Glomerular endothelial cell (primary cell): ENCODE measurements at places on chromosomes 5 and 9.

- DNase-seq, result peak; percentile 50
These were observed 60.2 kb downstream of the FBXO38 start for GRCh38 chr5:148443998-148444397.

DNA sequence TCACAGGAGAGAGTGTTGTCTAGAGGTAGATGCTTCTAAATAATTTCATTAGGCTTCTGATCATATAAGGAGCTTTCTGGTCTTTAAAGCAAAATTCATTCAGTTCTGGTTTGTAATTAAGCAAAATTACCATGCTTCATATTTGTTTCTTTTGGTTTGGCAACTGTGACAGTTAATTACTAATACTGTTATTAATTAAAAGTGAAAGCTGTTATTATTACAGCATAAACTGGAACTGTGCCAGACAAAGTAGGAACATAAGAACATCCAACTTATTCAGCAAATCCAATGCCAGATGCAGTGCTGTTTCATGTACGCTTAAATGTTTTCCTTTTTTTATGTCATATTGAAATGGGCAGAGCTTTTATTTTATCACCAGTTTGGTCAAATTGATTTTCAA, 70.4 kb upstream of the DAB2 start:
- no peak for DNase-seq

- DNase-seq, result no peak
These were observed 34.3 kb upstream of the FSD1L start for GRCh38 chr9:105413525-105413924.

GRCh38 chr5:150640311-150641005, at the start of gene SYNPO:
Gene SYNPO, plus strand, starts transcription at chr5:150640660. Its CDS starts 7,616 bp downstream, at chr5:150648276.
- no peak for DNase-seq

GRCh38 chr9:13111778-13112177, 167.7 kb downstream of the MPDZ start:
- DNase-seq, result no peak

DNA sequence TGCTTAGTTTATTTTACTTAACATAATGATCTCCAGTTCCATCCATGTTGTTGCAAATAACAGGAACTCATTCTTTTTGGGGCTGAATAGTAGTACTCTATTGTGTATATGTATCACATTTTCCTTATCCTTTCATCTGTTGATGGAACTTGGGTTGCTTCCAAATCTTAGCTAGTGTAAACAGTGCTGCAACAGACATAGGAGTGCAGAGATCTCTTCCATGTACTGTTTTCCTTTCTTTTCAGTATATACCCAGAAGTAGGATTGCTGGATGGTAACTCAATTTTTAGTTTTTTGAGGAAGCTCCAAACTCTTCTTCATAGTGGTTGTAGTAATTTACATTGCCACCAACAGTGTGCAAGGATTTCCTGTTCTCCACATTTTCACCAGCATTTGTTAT, 138.8 kb upstream of the POC5 start:
- DNase-seq, result no peak

- peak; percentile 4 for DNase-seq
These were observed 338.2 kb upstream of the ITGA1 start for GRCh38 chr5:52449516-52449915.

DNA sequence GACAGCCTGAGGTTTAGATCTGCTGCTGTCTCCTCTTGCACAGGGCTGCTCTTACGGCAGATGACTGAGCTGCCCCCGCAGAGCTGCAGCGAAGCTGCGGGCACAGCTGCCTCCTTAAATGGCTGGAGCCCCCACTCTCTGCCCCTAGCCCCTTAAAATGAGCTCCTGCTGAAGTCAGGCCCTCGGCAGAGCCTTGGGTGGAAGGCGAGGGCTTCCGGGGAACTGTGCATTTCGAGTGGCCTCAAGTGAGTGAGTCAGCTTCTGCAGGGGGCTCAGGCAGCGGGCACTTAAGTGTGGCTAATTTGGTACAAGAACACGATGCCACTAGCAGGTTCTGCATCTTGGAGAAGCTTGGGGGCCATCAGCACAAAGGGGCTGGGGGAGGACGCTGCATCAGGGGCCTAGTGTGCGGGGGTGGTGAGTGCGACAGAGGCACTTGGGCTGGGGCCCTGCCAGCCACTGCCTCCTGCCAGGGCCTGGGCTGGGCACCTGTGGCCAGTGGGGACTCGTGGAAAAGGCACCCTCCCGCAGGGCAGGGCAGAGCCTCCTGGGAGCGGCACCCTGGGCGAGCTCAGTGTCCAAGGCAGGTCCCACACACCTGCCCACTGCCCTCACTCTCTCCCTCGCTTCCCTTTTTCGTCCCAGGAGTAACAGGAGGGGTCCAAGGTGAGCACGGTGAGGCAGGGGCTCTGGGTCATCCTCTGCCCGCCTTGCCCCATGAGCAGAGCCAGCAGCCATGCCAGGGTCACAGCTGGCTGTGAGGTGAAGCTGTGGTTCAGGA, 28.8 kb upstream of the RNU6ATAC start:
- DNase-seq, result no peak

- no peak for DNase-seq
These were observed 167.3 kb upstream of the FST start for GRCh38 chr5:53313145-53313544.
